ENCODE measurements at places on chromosomes 7 and 10. TPM values are rescaled to one million over a fixed set of nuclear protein-coding genes. Genes with fewer than 3 reads are reported as not detected.
A peak's percentile ranks its signal among the peaks of the same experiment; 100 is the strongest.

DNA sequence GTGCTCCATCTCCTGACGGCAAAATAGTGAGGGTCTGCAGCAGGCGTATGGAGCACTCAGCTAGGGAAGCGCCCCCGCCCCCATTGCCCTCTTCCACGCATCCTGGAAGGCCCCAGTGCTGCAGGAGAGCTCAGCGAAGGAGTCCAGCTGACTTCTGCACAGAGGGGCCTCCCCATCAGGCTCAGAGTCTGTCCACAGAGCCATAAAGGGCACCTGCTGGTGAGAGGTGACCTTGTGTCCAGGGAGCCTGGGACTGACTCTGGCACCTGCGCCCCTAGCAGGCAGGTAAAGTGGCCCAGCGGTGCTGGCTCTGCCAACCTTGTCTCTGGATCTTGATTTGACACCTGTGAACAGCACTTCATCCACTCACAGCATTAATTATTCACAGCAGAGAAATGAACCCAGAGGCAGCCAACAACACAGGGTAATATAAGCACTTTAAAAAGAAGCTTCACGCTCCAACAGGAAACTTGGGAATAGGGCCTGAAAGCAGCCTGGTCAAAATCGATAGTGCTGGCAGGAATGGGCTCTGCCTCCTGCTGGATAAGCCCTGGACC, 59.6 kb downstream of the VOPP1 start:
- DNase-seq: no peak
- H3K36me3 ChIP-seq: peaks cover 49% of the 10 kb centered on the region
- H3K27ac ChIP-seq: no peak overlapping the region
- peaks cover 37% of the 10 kb centered on the region for H3K4me1 ChIP-seq
- no peaks in the 10 kb centered on the region for H3K27me3 ChIP-seq

GRCh38 chr10:14312014-14312413, 18.7 kb downstream of the FRMD4A start:
- H3K27ac ChIP-seq: no peak overlapping the region
- H3K4me1 ChIP-seq: no peaks in the 10 kb centered on the region
- no peaks in the 10 kb centered on the region for H3K36me3 ChIP-seq
- no peak overlapping the region for H3K4me3 ChIP-seq
- no peak for DNase-seq
- peaks cover 13% of the 10 kb centered on the region for H3K27me3 ChIP-seq

DNA sequence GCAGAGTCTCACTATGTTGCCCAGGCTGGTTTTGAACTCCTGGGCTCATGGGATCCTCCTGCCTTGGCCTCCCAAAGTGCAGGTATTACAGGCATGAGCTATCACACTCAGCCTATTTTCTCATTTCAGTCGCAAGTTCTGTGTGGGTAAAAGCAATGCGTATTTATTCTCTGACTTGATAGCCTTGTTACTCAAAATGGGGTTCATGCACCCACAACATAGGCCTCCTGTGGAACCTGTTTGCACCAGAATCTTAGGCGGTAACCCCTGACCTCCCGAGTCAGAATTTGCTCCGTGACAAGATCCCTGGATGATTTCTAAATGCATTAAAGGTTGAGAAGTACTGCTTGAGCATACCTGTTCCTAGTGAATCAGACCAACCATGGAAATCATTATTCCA, 7.3 kb downstream of the IL2RA start:
- no peaks in the 10 kb centered on the region for H3K36me3 ChIP-seq
- H3K27me3 ChIP-seq: no peaks in the 10 kb centered on the region
- no peak overlapping the region for H3K4me3 ChIP-seq
- H3K4me1 ChIP-seq: peaks cover 72% of the 10 kb centered on the region

DNA sequence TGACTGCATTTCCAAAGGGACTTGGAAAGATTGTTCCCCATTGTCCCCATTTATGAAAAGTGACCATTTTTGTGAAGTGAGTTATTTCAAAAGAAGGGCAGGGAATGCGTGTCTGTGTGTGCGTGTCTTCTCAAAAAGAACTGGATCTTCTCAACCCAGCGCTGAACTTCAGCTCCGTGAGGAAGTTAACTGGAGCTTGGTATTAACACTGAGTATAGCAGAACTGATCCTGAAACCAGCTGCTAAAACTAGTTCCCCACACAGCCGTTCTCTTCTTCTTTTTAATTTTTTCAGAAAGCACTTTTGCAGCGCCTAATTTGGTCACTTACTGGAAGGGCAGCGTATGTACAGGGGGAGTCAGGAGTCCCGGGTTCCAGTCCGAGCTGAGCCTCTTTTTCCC, 45.8 kb upstream of the PLEKHA1 start:
- no peaks in the 10 kb centered on the region for H3K36me3 ChIP-seq
- peaks cover 6% of the 10 kb centered on the region for H3K27me3 ChIP-seq
- no peak overlapping the region for H3K27ac ChIP-seq
- H3K4me1 ChIP-seq: no peaks in the 10 kb centered on the region
- no peak for DNase-seq
- no peak overlapping the region for H3K4me3 ChIP-seq

- no peak overlapping the region for H3K4me3 ChIP-seq
- no peaks in the 10 kb centered on the region for H3K36me3 ChIP-seq
- no peaks in the 10 kb centered on the region for H3K4me1 ChIP-seq
- no peak overlapping the region for H3K27ac ChIP-seq
- no peaks in the 10 kb centered on the region for H3K27me3 ChIP-seq
- DNase-seq: no peak
Observed at GRCh38 chr7:28755255-28755654, 202.9 kb downstream of the TRIL start.

GRCh38 chr10:71608819-71609768, 110.5 kb downstream of the C10orf105 start:
- no peaks in the 10 kb centered on the region for H3K36me3 ChIP-seq
- DNase-seq: peak; percentile 37
- no peak overlapping the region for H3K4me3 ChIP-seq
- H3K27me3 ChIP-seq: no peaks in the 10 kb centered on the region

DNA sequence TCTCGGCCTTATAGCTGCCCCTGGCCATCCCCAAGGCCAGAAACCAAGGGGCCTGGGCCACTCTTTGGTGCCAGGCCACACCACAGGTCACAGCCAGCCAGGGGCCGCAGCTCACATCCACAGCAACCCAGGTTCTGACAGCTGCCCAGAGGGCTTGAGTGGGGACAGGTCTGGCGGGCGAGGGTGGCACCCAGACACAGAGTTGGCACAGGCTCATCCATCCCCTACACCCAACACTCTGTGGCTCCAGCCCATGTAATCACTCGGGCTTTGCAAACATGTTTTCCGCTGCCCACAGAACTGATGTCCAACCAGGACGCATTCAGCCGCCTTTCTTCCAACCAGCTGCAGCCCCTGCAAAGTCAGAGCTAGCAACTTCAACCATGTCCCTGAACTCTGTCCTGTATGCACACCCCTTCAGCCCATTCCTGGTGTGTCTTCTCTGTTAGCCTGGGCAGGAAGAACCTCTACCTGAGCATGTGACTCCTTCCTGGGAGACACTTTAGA, 57.7 kb upstream of the PPP2R2D start:
- no peaks in the 10 kb centered on the region for H3K27me3 ChIP-seq
- no peak overlapping the region for H3K4me3 ChIP-seq
- H3K4me1 ChIP-seq: no peaks in the 10 kb centered on the region
- no peaks in the 10 kb centered on the region for H3K36me3 ChIP-seq
- H3K27ac ChIP-seq: no peak overlapping the region
- DNase-seq: no peak

GRCh38 chr10:878895-879294, 52.6 kb downstream of the LARP4B start:
- no peak overlapping the region for H3K4me3 ChIP-seq
- H3K27me3 ChIP-seq: no peaks in the 10 kb centered on the region
- DNase-seq: no peak
- H3K4me1 ChIP-seq: no peaks in the 10 kb centered on the region
- no peak overlapping the region for H3K27ac ChIP-seq

The EBF3 gene
- not detected for total RNA-seq
